ENCODE measurements at places on chromosomes 1 and 21.

DNA sequence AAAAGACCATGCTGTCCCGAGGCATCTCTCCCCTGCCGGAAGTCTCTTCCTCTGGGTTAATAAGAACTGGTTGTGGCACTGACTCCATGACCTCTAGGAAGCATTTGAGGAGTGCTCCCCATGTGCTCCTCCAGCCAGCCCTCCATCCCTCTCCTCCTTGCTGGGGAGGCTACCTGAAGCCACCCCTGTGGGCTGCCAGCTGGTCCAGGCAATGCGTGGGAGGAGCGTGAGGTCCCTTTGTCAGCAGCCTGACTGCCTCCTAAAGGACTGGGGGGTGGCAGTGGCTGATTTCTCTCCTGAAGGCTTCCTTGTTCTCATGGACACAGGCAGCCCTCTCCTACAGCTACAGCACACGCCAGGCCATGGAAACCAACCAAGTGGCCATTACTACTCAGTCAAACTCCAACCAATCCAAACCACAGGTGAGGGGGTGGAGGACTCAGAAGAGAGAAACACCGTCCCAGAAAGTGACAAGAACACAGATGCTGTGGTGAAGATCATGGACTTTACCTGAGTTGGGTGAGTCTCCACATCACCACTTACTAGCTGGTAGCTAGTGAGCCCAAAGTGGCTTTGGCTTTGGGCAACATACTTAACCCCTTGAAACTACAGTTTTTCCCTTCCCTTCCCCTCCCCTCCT, 35.2 kb downstream of the NENF start:
- DNase-seq, result no peak

DNA sequence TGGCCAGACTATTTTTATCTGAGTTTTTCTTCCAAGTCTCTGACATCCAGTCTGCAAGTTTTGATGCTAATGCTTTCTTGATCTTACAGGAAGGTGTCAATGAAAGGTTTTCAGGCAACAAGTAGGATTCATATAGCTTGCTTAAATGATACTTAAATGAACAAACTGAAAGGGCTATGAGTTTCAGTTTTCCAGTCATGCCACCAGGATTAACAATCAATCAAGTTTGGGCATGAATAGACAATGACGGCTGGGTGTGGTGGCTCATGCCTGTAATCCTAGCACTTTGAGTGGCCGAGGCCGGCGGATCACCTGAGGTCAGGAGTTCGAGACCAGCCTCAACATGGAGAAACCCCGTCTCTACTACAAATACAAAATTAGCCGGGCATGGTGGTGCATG, 34.3 kb upstream of the SLC16A1 start:
- no peak for DNase-seq

DNA sequence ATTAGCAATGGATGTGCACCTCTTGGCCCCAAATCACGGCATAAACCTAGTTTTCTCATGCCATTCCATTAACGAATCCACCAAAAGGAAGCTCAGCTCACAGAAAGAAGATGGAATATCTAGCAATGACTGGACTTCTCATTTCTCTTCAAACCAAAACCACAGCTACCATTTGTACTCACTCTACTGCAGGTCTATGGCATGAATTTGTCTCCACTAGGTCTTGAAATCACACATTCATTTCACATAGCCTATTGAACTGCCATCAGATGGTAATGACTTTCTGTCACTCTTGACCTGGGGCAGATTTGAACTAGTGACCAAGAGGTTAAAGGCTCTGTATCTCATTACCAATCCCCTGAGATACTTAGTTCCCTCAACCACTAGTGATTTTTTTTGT, 382.7 kb downstream of the DPYD start:
- DNase-seq, result no peak

GRCh38 chr1:87428883-87429282, 100.2 kb downstream of the LMO4 start:
- DNase-seq, result no peak

DNA sequence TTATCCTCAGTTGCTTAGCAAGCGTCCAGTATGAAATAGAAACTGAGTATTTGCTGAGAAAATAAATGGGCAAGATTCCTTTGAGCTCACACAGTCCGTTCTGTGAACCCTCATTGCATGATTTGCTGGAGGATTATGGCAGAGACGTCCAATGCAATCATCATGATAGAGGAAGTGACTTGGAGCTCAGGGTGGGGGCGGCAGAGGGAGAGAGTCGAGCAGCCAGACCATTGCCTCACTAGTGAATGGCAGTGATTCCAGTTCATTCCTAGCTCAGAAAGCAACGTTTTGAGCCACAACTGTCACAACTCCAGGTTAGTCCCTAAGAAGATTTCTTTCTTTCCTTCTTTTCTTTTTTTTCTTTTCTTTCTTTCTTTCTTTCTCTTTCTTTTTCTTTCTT, 27.5 kb upstream of the COL9A2 start:
- DNase-seq, result peak; percentile 11

DNA sequence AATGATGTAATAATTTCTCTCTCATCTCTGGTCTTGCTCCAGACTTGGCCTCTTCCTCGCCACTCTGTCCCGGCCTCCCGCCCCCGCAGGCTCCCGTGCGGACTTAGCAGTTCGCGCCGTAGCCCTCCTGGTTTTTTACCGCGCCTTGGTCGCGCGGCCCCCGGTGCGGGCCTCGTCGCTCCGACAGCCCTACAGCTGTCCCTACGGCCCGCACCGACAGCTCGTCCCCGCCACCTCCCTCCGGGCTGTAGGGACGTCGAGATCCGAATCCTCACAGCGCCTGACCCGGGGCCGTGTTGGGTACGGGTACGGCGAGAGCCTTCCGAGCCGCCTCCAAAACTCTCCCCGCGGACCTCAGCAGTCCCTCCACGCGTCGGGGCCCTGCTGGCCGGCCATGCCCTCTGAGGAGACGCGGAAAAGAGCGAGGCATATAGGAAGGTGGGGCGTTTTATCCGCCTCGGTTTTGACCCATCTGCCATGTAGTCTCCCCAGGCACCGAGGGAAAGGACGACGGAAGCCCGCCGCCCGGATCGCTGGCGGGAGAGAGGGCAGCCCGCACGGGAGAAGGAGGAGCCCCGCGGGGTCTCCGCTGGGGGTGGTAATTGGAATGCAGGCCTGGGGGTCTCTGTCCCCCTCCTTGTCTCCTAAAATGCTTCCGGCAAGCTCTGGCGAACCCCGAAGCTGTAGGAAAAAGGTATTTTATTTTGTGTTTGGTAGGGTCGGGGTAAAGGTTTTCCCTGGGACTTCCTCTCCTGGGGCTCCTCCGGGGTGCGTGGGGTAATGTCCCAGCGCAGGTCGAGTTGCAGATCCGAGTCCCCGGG, 3.3 kb downstream of the LHX4 start:
- no peak for DNase-seq

Measured in stimulated activated CD4-positive, alpha-beta T cell treated with anti-CD3 and anti-CD28 coated beads, Interleukin-4, amount 100 ng/mL, for 1 hour (primary cell).